Central memory CD8-positive, alpha-beta T cell (primary cell): ENCODE measurements at places on chromosomes 4 and X.

DNA sequence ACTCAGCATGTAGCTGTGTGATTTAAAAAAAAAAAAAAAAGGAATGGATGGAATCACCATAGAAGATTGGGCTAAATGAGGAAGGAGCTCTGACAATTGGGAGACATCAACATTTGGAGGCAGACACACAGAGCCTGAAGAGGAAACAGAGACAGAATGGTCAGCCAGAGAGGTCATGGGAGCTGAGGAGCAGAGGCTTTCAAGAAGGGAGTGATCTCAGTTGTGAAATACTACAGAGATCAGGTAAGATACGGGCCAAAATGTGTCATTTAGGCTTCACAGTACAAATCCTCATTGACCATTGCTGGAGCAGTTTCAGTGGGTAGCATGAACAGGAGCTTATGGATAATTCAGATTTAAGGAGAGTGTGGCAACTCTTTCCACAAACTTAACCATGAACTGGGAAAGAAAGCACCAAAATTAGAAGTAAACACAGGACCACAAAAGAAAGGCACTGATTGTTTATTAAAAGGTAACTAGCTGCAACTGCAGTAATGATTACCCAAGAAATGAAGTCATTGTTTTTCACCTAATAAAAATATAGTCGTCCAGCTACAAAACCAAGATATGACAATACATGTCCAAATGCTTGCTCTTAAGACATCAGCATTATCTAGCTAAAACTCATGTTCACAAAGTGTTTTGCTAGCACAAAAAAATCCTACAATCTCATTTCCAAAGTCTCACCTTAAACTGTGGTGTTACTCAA is 203.2 kb downstream of the DHX15 start:
- DNase-seq = no peak

GRCh38 chr4:151238477-151238876 is 38.5 kb upstream of the PRSS48 start:
- DNase-seq = no peak

GRCh38 chrX:154485150-154486051 is 1.0 kb downstream of the UBL4A start:
- no peak for DNase-seq

- no peak for DNase-seq
These were observed 43.6 kb upstream of the TBC1D9 start for GRCh38 chr4:140799686-140800225.

DNA sequence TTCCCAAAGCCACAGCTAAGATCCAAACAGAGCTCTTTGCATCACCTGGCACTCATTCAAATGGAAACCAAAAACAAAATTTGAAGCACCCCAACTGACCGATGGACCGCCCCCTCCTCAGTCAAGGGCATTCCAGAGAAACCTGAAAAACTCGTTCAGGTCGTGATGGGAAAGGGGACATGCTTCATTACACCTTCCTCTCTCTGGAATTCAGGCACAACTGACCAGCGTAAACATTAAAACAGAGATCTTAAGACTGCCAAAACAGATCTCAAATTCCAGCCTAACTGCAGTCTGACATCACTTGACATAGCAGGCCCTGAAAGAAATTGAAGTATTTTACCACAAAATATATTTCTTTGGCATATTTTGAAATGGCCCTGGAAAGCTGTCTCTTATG is 28.5 kb downstream of the PTTG2 start:
- no peak for DNase-seq

GRCh38 chrX:140822184-140822583 is 112.6 kb downstream of the LINC00632 start:
- no peak for DNase-seq

DNA sequence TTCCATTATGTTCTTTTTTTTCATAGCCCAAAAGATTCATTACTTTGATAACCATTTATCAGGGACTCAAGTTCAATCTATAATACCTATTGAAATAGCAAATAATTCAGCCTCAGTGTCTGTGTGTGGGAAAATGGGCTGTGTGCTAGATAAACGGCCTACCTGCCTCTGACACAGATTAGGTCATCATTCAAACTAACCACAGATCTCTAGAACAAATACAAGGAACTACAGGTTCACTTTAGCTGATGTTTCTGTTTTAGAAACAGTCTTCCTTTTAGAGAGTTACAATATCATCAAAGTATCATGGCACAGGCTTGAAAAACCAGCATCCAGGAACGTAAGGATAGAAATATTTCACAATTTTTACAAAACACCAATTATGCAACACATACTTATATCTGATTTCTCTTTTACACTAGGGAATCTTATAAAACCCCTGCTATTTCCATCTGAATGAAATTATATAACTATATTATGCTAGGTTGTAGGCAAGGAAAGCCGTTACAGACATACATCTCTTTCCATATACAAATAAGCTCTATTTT is 56.6 kb upstream of the MAB21L2 start:
- DNase-seq = no peak

- no peak for DNase-seq
These were observed 49.6 kb downstream of the ZFYVE28 start for GRCh38 chr4:2368746-2369437.

GRCh38 chrX:21725496-21725895 is 32.4 kb downstream of the SMPX start:
- DNase-seq = no peak

GRCh38 chrX:120452131-120452530 is 17.0 kb downstream of the LAMP2 start:
- DNase-seq = no peak
